ENCODE measurements at places on chromosomes 5 and 9.
A peak's percentile ranks its signal among the peaks of the same experiment; 100 is the strongest.

DNA sequence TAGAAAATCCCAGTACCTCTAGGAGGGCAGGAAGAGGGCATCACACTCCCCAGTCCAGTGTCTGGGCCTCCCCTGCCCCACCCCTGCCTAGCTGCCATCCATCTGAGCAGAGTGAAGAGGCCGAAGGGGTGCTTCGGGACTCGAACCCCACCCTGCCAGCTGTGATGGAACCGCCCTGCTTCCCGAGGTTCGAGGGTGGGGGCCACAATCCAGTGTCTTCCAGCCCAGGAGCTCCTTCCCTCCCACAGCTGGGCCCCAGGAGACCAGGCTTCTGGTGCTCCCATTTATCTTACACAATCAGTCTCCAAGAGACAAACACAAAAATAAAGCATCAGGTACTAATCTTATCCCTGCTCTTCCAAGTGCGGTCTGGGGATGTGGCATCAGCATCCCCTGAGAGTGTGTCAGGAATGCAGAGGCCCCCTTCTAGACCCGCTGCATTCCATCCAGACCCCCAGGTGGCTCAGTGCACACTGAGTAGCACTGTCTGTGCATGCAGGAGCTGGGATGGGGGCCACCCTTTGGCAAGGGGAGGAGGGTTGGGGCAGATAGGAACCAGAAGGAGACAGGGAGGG lies 122.8 kb upstream of the TBC1D2 start:
- DNase-seq, result no peak

DNA sequence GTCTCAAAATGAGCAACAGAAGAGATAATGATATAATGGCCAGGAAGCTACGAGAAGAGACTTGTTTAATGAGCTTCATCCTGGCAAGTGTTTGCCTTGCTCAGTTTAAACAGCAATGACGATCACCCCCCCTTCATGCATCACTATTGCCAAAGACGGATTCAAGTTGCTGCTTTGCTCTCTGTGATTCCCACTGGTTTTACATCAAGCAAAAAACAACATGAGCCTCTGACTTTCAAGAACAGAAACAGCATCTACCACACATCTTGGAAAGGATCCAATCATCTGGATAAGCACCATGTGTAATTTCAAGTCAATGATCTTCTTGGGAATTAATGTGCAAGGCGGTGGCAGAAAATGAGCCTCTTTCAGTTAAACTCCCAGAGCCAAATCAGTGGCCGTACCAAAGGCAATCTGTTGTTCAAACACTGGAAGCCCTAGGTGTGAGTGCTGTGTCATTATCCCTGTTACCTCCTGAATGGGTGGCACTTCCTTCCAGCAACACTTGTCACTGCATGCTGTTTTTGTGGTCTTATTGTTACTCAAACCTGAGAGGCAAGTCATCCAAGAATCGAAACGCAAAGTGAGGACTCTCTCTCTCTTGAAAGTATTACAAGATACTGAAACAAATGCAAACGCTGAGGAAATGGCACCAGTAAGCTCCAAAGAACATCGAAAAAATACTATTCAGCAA lies 72.8 kb downstream of the MED27 start:
- peak; percentile 8 for DNase-seq

DNA sequence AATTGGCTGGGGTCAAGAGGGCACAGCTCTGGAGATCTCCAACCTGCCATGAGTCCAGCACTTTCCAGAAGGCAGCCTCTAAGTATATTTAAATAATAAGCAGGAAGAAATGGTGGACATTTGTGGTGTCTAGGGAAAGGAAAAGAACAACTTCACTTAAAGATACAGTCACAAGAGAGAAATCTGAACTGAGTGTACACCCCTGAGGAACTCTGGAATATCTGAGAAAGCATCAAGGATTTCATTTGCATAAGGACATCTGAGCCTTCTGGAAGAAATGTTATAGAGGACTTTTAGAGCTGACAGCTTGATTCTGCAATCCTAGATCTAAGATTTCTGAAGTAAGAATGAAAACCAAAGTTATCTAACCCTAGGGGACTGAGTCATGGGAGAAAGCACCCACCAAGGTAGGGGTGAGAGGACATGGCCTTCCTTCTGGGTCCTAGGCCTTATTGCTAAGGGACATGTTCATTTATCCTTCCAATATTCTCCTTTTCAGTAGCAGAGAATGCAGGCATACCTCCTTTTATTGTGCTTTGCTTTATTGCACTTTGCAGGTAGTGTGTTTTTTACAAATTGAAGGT lies 253.4 kb upstream of the SLC24A2 start:
- DNase-seq, result no peak

- DNase-seq, result no peak
These were observed 82.9 kb downstream of the ADAMTS2 start for GRCh38 chr5:179262126-179262920.

GRCh38 chr9:108382310-108382709 lies 473.5 kb downstream of the ACTL7B start:
- DNase-seq, result no peak

DNA sequence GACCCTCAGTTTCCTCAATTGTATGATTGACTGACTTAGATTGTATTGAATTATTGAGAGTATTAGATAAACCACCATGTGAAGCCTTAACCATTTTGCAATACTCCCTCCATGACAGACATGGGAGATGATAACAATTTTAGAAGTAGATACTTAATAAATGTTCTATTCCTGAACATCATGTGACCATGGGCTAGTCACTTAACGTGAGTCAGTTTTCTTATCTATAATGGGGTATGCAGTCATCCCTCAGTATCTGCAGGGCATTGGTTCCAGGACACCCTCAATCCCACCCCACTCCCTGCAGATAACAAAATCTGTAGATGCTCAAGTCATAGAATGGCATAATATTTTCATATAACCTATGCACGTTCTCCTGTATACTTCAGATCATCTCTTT lies 31.0 kb downstream of the SNX18 start:
- DNase-seq, result no peak

DNA sequence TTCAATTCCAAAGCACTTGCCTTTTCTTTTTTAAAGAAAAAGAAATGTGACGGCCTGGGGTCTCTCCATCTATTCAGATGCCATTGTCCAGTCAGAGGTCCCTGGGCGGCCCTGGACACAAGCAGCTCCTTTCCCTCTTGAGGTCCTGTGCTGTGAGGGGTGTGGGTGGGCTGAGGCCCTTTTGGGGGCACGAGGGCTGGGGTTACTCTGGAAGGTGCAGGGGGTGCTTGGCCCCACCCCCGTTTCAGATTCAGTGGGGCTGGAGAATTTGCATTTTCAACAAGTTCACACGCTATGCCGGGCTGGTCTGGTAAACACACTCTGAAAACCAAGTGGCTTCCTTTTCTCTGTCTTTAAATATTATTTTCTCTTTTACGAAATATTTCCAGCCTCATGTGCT lies 91.4 kb upstream of the PHYKPL start:
- no peak for DNase-seq

DNA sequence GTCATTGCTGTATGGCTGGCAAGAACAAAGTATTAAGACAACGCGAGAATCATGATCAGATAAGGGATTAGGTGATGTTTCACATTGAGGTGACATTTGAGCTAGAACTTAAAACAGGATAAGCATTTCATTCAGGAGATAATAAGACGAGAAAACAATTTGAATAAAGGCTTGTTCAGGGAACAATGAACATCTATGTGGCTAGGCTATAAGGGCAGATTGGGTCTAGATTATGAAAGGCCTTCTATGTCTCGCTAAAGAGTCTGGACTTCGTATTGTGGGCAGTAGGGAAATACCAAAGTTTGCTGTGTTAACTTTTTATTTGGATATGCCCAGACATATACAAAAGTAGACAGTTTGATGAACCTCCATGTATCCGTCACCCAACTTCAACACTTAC lies 6.9 kb downstream of the MRPL22 start:
- no peak for DNase-seq

GRCh38 chr9:99593610-99594009 lies 228.1 kb upstream of the NR4A3 start:
- DNase-seq, result no peak

- DNase-seq, result no peak
These were observed 808.1 kb downstream of the EFNA5 start for GRCh38 chr5:106862450-106863193.

DNA sequence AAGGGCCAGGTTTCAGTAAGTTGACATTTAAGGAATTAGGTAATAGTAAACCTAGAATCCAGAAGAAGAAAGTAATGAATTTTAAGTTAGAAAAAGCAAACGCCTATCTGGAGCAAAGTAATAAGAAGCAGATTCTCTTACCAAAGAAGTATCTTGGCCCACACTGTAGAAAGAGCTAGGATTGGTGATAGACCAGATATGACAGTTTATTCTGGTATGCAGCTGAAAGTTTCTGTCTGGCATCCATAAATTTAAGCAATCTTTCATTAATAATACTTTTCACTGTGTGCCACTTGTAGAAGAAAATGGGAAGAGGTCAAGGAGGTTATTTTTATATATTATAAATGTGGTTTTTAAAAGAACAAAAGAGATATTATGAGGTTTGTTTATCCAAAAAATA lies 3.0 kb downstream of the RECK start:
- DNase-seq, result no peak

GRCh38 chr9:88777498-88778312 lies 213.6 kb upstream of the S1PR3 start:
- no peak for DNase-seq

GRCh38 chr9:89454498-89455355 lies 43.2 kb downstream of the SEMA4D start:
- DNase-seq, result no peak

DNA sequence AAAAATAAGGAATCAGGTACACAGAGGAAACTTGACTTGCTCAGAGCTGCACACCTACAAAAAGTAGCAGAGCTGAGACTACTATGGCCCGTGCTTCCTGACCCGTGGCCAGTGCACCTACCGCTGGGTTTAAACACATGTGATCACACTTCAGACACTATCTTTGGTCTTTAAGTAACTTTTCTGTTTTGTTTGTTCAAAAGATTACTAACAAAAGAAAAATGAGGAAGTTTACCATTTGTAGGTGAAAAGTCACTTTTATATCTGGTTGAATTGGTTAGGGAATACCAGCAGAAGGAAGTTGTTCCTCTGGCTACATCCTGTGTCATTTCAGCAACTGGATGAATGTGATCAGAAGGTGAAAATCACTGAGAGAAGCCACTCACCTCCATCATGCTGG lies 6.5 kb upstream of the SYK start:
- no peak for DNase-seq

DNA sequence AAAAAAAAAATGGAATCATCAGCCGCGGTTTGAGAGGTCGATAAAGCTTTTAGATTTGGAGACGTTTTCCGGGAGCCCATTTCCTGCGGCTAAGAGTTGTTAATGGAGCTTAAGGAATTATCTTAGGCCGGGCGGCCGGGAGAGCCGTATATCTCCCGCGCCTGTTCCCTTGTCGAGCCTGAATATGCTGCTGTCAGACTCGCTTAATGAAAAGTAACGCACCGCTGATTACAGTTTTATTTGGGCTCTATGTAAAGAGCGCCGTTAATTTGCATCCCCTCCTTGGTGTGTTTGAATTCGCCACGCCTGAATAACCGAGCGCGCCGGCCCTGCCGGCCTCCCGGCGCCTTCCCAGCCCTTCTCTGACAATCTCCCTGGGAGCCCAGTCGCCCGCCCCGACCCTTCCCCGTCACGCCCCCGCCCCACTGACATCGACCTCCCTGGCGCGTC lies 7.9 kb downstream of the IRX4 start:
- DNase-seq, result no peak

GRCh38 chr5:33901156-33901555 lies 9.4 kb upstream of the ADAMTS12 start:
- no peak for DNase-seq

DNA sequence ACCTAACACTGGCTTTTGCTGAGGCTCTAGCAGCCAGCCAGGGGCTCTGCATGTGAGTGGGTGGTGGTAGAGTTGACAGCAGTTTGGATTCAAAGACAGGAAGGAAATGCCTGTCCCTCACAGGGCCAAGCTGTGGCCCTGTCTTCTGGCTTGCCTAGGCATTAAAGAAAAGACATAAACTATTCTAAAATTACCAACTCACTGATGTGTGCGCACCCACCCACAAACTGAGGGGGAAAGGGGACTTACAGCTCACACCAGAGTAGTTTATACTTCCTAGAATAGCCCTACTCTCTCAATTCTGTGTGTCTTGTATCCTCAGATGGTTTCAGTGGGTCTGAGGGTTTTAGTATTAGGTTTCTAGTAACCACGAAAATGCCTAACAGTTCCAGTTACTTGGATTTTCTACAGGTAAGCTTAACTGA lies 18.3 kb upstream of the IL13 start:
- DNase-seq, result no peak

DNA sequence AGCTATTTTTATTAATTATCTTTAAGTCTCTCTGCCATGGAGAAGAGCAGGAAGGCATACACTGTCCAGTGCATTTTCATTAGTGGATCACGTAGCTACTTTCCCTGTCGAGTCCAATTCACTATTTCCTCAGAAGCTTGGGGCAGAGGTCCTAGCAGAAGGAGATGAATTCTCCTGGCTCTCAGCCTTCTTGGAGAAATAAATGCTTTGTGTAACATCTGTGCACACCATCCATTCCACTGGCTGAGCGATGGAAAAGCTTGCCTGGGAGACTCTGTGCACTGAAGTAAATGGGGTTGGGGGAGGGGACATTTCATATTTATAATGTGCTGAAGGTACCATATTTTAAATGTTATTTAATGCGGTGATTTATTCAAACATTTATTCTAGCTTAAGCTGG lies 23.4 kb downstream of the PROP1 start:
- no peak for DNase-seq

DNA sequence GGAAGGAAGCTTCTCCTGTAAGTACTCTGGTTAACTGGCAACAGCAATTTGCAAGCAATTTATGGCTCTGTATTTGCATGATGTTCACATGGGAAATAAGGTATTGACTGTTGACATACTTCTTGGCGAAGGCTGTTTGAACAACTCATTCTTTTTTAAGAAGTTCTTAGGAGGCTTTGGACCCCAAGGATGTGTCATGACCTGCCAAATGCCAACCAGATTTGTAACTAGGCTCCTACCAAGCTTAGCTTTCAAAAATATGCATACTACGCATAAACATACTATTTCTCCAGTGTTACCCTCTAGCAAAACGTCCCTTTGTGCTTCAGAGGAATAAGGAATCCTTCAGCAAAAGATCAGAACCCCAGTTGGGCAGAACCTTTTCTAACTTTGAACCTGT lies 165.2 kb upstream of the MSX2 start:
- no peak for DNase-seq

DNA sequence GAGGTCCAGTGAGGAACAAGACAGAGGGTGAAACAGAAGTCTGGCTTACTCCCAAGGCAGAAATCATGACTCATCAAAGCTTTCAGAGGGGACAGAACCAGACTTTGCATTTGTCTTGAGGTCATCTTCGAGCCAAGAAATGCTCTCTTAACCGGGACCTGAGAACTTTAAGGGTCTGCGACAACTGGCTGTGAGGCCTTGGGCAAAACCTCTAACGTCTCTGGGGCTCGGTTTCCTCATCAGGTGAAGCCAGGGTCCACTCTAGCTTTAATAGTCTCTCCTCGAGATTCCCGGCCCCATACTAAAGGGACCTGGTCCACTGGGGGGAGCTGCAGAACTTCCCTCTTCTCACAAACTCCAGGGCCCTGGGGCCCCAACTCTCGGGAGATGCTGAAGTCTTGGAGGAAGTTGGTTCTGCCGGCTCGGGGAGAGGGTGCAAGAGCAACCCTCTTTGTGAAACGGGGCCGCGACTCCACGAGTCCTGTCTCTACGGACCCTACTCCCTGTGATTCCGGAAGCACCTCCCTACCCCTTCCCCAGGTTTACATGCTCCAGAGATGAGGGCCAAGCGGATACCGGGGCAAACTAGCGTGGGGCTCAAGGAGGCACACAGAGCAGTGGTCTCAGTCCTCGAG lies 2.6 kb downstream of the GLIS3 start:
- DNase-seq, result peak; percentile 84

All from hematopoietic multipotent progenitor cell (in vitro differentiated cells).